ENCODE measurements at places on chromosomes 11 and 22. TPM values are rescaled to one million over a fixed set of nuclear protein-coding genes. Genes with fewer than 3 reads are reported as not detected.

DNA sequence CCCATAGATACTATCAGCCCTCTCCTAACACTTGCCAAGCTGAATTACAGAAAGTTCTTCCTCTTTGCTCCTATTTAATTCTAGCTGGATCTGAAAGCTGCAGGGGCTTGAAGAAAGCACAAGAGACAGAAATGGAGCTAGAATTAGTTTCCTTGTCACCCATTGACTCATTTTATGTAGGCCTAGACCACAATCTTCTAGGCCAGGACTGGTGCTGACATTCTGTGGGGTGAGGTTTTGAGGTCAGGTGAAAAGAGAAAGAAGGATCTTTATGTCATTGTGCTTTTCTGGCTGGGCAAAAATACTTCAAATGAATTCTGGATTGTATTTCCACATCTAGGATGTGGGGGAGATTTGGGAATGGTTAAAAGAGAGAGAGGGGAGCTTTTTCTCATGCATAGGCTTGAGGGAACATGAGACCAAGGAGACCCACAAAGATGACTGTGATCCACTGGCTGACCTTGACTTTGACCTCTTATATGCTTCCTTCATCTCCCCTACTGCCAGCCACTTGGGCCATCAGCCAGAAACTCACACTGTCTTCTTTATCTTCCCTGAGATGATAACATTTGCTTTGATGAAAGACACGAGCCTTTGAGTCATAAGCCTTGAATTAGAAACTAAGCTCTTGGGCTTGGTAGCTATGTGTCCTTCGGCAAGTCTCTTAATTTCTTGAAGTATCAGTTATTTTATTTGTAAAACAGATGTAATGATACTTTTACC lies 274.9 kb upstream of the CADM1 start:
- H3K27ac ChIP-seq: no peak overlapping the region
- H3K36me3 ChIP-seq: no peaks in the 10 kb centered on the region
- no peaks in the 10 kb centered on the region for H3K27me3 ChIP-seq
- DNase-seq: no peak
- no peaks in the 10 kb centered on the region for H3K4me1 ChIP-seq

Gene COX8A
- 418 TPM for total RNA-seq

- H3K27ac ChIP-seq: no peak overlapping the region
- peaks cover 15% of the 10 kb centered on the region for H3K4me1 ChIP-seq
- no peak overlapping the region for H3K4me3 ChIP-seq
- no peak for DNase-seq
- H3K36me3 ChIP-seq: no peaks in the 10 kb centered on the region
Observed at GRCh38 chr11:3225159-3225758, 6.6 kb upstream of the MRGPRG start.

DNA sequence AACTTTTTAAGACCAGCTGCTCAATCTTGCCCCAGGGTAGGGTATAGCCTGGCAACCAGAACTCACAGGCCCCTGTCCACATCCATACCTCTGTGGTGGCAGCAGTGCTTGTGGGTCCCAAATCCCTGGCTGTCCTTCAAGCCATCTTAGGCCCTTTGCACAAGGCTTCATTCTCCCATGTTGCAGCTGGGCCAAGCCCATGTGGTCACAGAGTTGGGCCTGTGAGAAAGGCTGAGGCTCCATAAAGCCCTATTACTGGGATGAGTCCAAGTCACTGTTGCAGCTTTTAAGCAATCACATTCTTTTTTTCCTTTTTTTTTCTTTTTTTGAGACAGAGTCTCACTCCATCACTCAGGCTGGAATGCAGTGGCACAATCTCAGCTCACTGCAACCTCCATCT lies 47.9 kb upstream of the SLC25A1 start:
- no peaks in the 10 kb centered on the region for H3K27me3 ChIP-seq
- DNase-seq: no peak
- no peaks in the 10 kb centered on the region for H3K36me3 ChIP-seq

Gene SAA4
- 0.61 TPM for total RNA-seq

- H3K27ac ChIP-seq: no peak overlapping the region
- no peak overlapping the region for H3K4me3 ChIP-seq
- H3K27me3 ChIP-seq: peaks cover 3% of the 10 kb centered on the region
- no peaks in the 10 kb centered on the region for H3K36me3 ChIP-seq
- no peak for DNase-seq
Observed at GRCh38 chr11:57205041-57205641, 23.4 kb downstream of the LRRC55 start.

DNA sequence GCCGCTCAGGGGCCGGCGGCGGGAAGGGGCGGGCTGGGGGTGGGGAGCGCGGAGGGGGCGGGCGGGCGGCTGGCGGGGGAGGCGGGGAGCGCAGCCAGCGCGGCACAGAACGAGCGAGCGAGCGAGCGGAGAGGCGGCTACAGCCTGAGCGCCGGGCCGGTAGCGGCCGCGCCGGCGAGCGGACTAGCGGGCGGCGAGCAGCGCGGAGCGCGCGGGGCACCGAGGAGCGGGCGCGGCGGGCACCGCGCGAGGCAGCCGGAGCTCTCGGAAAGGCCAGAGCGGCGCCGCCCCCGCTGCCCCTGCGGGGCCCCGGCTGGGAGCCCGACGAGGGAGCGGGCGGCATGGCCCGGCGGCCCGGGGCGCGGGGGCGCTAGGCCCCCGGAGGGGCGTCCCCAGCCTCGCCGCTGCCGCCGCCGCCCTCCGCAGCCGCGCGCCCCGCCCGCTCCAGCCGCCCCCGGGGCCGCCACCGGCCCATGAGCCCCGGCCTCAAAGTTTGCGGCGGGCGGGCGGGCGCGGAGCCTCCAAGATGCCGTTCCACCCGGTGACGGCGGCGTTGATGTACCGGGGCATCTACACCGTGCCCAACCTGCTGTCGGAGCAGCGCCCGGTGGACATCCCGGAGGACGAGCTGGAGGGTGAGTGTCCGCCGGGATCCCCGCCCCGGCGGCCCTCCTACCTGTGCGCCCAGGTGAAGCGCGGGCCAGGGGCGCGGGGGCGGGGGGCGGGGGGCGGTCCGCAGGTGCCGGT lies at the start of gene CABP7:
Gene CABP7 (plus strand): TSS at position 105 of the 747 bp plus-strand sequence. CDS start 422 bp downstream, at position 527.
- H3K27me3 ChIP-seq: peaks cover 95% of the 10 kb centered on the region
- no peaks in the 10 kb centered on the region for H3K36me3 ChIP-seq
- peak within 1 kb of the TSS; percentile 25 for H3K4me3 ChIP-seq
- H3K4me1 ChIP-seq: no peaks in the 10 kb centered on the region
- H3K27ac ChIP-seq: no peak within 1 kb of the TSS

- H3K36me3 ChIP-seq: no peaks in the 10 kb centered on the region
- no peak for DNase-seq
- H3K4me1 ChIP-seq: peaks cover 6% of the 10 kb centered on the region
- no peaks in the 10 kb centered on the region for H3K27me3 ChIP-seq
- H3K4me3 ChIP-seq: no peak overlapping the region
Observed at GRCh38 chr22:44316393-44317122, 3.8 kb upstream of the SHISAL1 start.

DNA sequence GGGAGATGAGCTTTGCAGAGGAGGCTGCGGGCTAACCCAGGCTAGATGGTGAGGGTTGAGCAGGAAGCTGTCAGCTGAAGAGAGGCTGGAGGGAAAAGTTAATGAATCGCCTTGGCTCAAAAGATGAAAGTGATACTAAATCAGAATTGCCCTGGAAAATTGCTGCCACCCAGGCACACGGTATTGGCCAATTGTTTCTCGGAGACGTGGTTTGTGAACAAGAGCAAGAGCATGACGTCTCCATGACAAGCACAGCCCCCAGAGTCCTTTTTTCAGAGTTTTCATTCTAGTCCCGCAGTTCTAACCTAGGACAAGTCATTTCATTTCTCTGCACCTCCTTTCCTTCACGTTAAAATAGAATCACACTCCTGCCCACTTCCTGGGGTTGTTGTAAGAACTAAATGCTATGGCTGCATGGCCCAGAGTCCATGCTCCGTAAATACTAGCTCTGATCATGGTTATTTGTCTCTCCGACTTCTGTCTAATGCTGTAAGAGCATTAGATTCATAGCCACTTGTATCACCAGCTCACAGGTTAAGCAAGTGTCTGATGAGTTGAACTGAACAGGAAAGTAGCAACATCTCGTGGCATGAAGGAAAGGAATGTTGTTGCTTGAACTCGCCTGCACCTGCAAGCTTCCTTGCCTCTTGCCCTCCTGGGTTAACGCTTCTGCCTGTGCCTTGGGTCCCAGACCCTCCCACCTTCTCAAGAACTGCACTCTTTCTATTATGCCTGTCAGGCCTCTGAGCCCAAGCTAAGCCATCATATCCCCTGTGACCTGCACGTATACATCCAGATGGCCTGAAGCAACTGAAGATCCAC lies 33.8 kb upstream of the NUP50 start:
- no peaks in the 10 kb centered on the region for H3K27me3 ChIP-seq
- no peak for DNase-seq

DNA sequence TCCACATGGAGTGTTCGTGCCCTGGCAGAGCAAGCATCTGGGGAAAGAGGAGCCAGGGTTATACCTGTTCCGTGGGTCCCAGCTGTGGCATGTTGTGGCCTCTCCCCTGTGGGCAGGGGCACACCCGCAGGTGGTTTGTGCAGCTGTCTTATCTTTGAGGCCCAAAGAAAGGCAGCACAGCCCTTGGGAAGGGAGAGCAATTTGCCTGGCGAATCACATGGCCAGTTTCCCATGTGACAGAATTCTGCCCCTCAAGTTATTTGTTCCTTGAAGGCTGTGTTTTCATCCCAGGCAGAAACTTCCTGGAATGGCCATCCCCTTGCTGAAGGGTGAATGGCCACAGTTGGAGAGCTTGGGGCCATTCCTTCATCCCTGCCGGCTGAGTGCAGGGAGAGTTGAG lies 16.4 kb upstream of the COX8A start:
- peaks cover 47% of the 10 kb centered on the region for H3K4me1 ChIP-seq
- H3K4me3 ChIP-seq: no peak overlapping the region
- no peak overlapping the region for H3K27ac ChIP-seq
- H3K27me3 ChIP-seq: no peaks in the 10 kb centered on the region
- peaks cover 36% of the 10 kb centered on the region for H3K36me3 ChIP-seq

DNA sequence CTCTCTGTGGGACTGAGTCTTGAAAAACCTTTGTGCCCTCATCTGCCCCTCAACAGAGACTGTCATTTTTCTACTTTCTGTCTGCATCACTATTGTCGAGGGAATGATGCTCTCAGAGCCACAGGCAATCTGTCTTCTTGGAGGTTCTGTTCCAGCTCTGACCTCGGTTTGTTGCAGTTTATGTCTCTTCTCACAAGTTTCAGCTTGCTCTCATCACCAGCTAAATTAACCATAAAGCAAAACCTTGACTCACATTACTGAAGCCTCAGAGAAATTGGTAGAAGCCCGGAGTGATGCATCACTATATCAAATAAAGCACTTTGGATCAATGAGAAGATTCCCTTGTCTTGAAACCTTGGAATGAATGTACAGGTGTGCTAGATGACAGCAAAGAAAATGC lies 60.6 kb upstream of the BLID start:
- no peak overlapping the region for H3K4me3 ChIP-seq
- no peaks in the 10 kb centered on the region for H3K27me3 ChIP-seq
- no peaks in the 10 kb centered on the region for H3K4me1 ChIP-seq
- H3K27ac ChIP-seq: no peak overlapping the region

DNA sequence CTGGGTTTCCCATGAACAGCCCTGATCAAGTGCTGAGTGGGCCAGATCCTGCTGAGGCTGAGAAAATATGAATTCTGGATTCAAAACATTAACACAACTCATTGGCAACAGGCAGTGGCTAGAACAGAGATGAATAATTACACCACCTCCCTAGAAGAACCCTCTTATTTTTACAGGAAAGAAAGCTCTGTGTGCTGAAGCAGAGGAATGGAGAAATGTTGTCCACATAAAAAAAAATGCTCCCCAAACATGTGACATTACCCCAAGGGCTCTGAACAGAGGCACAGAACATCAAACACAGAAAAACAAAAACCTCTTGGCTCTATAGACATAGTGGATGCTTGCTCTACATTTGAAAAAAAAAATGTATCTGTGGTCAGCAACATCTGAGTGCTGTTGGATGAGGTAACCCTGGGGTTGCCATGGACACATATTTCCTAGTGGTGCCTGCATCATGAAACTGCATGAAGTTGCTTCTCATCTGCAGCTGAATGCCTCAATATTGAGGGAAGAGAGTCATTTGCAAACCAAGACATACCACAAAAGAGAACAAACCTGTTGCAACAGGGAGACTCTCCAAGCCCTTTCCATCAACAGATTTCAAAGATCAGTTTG lies 98.8 kb downstream of the SNX19 start:
- H3K27ac ChIP-seq: no peak overlapping the region
- H3K27me3 ChIP-seq: no peaks in the 10 kb centered on the region
- H3K4me1 ChIP-seq: no peaks in the 10 kb centered on the region
- H3K36me3 ChIP-seq: no peaks in the 10 kb centered on the region
- no peak overlapping the region for H3K4me3 ChIP-seq

DNA sequence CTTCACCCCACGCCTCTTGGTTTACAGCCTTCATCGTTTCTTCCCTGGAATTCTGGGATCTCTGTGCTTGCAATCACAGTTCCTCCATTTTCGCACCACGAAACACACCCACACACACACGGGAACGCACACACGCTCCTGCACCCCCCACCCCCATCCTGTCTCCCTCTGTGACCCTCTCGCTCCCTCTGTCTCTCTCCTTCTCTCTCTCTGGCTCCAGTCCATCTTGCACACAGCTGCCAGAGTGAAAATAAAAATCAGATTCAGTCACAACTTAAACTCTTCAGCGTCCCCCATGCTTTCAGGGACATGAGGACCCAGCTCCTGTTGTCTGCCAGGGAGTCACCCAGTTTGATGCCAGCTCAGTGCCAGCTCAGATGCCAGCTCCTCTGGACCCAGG lies 3.0 kb downstream of the GAL start:
- peaks cover 8% of the 10 kb centered on the region for H3K4me1 ChIP-seq
- no peak overlapping the region for H3K27ac ChIP-seq
- no peaks in the 10 kb centered on the region for H3K36me3 ChIP-seq
- H3K4me3 ChIP-seq: no peak overlapping the region
- peaks cover 83% of the 10 kb centered on the region for H3K27me3 ChIP-seq

DNA sequence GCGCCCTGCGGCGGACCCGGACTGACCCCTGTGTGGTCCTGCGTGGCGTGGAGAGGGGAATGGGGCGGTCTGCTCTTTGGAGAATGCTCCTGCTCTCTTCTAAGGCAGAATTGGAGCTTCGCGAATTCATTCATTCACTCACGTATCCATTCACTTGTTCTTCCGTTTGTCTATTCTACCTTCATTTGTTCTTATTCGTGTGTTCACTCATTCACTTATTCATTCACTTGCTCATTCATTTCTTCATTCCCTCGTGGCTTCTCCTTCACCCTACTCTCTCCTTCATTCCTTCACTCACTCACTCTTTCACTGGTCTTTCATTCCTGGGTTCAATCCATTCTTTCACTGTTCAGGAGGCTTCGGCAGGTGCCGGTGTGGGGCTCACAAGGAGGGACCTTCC lies 69.6 kb downstream of the WNT7B start:
- DNase-seq: no peak
- H3K36me3 ChIP-seq: no peaks in the 10 kb centered on the region
- H3K27me3 ChIP-seq: peaks cover 23% of the 10 kb centered on the region

Gene UBXN1
- 142 TPM for total RNA-seq

Gene NRXN2
- 0.85 TPM for total RNA-seq

Gene GRM5
- total RNA-seq: 0.05 TPM

DNA sequence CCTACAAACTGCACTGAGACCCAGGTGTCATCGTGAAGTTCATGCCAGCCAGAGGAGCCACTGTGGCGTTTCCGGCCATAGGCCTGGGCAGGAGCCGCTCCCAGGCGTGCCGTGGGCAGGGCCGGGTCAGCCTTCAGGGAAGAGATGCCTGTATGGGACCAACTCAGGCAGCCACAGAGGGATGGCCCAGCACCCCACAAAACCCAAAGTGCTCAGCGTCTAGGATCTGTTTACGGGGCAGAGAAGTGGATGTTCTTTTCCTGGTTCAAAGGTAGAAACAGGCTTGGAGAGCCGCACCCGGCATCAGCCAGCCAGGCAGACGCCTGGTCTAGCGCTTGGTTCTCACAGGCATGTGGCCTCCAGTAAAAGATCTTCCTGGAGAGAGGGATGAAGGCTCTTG lies 8.4 kb upstream of the BID start:
- H3K4me3 ChIP-seq: no peak overlapping the region
- no peak overlapping the region for H3K27ac ChIP-seq
- H3K27me3 ChIP-seq: no peaks in the 10 kb centered on the region
- H3K36me3 ChIP-seq: peaks cover 6% of the 10 kb centered on the region
- peaks cover 33% of the 10 kb centered on the region for H3K4me1 ChIP-seq
